ENCODE measurements at places on chromosomes 12 and 14. TPM values are rescaled to one million over a fixed set of nuclear protein-coding genes. Genes with fewer than 3 reads are reported as not detected.

DNA sequence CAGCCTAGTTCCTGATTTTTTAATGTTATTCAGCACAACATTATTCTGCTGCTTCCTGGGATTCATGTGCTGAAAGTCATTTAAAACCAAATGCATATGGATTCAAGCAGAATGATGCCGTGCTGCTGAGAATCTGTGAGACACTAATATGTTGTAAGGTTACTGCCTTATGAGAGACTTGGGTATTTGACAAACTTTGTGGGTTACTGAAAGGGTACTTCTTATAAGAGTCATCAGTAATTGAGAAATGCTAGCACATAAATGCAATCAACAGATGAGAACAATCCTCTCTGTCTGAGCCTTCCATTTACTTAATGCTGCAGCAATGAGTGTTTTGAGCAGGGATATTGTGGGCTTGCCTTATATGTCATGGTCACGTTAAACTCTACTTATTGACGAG lies 175.7 kb downstream of the NPAS3 start:
- no peak for DNase-seq

The PRPH gene
- not detected for total RNA-seq

- no peak for DNase-seq
Measured at GRCh38 chr14:76050797-76051392, 65.3 kb downstream of the IFT43 start.

DNA sequence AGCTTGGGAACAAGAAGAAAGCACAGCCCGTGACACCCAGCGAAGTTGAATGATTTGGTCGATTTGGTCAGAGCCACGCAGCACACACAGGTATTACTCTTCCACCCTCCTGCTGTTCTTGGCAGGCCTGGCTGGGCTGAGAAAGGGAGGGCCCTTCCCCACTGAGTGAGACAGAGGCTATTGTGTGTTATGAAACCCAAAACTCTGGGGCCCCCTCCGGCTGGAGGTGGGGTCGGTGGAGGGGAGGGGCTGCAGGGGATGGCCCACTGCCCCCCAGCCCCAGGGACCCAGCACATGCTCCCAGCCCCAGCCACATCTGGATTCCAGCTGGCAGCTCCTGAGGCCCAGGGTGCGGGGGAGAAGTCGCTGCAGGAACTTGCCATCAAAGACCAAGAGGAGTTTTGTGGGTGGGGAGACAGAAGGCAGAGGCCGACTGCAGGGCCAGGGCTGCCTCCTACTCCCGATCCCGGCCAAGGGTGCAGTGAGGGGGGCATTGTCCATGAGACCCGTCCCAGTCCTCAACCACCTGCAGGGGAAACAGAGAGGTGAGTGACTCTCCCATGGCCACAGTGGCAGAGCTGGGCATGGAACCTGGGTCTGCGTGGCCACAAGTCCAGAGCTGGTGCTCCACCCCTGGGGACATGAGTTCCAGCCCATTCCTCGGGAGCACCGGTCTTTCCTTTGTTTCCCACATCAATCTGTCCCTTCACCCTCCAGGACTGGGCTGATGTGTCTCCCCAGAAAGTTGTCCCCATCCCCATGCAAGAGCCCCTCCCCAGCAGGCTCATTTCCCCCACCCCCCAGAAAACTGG lies 8.7 kb downstream of the TMEM119 start:
- no peak for DNase-seq

GRCh38 chr12:13959131-13959723 lies 22.2 kb downstream of the GRIN2B start:
- DNase-seq, result no peak

DNA sequence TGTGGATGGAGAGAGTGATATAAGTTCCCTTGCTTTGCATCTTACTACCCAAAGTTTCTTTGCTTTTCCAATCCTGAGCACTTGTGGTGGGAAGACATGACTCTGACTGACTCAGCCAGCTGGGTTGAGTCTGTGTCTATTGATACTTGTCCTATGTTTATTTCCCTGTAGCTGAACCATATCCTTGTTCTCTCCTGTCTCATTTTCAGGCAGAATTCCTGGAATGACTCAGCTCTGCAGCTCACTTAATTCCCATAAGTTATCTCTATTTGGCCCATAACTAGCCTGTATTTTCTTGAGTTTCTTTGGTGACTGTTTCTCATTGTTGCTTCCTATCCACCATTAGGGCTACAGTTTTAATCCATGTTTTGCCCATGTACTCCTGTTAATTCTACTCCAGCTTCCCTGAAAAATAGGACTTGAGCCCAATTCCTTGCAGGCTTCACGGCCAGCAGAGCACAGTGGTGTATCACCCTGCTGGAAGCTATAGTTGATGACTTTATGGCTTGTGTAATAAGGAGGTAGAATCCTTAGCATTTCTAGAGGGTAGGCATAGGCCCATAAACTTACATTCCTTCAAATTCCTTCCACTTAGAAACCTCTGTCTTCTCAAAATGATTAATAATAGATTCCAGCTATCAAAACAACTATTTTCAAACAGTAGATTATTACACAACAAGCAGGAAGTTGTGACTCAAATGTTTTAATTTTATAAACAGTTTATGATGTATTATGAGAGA lies 183.1 kb downstream of the TMTC3 start:
- no peak for DNase-seq

GRCh38 chr12:34604631-34605509 lies 582.6 kb downstream of the ALG10 start:
- DNase-seq, result no peak

The CLEC7A gene
- 6.9 TPM for total RNA-seq

DNA sequence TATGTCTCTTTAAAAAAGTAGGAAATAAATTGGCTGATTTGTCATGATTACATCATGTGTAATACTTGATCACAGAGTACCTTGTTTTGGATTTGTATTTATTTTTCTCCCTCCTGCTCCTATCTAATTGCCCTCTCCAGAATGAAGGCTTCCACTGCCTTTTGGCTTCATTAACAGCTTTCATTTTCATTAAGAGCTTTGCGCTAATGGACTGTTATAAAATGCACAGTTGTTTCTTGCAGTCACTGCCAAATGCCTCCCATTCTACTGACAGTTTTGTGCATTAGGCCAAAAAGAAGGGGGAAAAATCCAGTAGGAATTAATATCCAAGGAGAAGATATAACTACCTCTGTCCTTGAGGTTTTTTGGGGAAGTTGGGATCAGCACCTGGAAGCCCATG lies 159.2 kb downstream of the NRXN3 start:
- DNase-seq, result no peak

The DEGS2 gene
- total RNA-seq, result 158 TPM

DNA sequence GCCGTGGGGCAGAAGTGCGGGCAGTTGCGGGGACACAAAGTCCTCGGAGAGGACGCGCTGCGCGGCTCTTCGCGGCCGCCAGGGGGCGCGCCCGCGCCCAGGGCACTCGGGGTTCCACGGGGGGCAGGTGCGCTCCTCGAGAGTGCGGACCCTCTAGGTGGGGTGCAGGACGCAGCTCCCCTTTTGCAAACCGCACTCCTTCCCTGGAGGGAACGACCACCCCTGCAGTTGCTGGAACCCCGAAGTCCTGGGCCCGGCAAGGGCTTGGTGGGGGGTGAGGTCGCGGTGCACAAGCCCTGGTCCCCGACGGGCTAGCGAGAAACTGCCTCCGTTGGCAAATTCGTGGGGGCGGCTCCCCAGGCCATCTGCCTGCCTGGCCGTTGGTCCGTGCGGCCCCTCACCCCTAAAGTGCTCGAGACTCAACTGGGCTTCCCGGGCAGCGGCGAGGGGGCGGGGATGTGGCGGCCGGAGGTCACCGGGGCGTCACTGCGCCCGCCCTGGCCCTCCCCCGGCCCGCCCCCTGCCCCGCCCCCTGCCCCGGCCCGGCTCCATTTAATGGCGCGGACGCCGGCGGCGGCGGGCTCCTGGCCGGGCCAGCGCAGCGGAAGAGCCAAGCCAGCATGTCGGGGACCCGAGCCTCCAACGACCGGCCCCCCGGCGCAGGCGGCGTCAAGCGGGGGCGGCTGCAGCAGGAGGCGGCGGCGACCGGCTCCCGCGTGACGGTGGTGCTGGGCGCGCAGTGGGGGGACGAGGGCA lies at the start of gene ADSS1:
TSS of gene ADSS1 (plus strand) at position 579 of the 756 bp plus-strand sequence. CDS start at position 621, 42 bp downstream.
- DNase-seq, result no peak

The ASB2 gene
- 0.89 TPM for total RNA-seq

GRCh38 chr12:67483871-67484554 lies 164.5 kb upstream of the DYRK2 start:
- DNase-seq, result no peak

The VDR gene
- 35.9 TPM for total RNA-seq

- DNase-seq, result no peak
Measured at GRCh38 chr14:23041729-23042128, 283 bp upstream of the PSMB11 start.

- no peak for DNase-seq
Measured at GRCh38 chr12:128661226-128661569, 162.6 kb downstream of the SLC15A4 start.

DNA sequence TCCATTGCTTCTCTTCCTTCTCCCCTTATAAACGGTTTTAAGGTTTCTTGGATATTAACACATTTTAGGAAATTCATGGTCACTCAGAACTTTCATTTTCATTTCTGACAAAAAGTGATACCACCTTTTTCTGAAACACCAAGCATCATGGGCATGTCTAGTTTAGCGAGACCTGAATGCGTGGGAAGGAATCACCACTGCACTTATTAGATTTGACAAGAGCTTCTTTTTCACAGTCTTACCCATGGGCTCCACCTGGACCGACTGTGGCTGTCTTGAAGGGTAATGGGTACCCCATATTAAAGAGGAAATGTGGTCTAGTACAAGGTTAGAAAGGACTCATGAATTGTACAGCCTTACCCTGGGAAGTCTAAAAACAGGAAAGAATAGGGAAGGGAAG lies 95.4 kb downstream of the KCNK10 start:
- DNase-seq, result no peak

DNA sequence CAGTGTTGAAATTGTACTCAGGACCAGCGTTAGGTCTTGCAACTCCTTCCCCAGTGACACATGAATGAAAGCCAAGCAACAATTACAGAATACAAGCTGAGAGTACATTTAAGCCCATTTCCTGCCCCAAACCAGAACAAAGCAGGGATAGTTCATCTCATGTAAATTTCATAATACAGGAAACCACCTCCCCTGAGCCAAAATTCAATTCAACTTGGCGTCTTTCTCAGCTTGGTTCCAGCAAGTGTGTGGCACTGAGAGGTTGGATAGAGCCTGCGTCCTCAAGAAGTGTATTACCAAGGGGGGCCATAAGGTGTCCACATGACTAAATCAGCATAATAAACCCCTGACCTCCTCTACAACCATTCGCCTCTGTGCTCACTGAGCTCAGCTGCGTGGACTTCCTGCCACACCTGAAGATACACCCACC lies 278.9 kb upstream of the CRY1 start:
- no peak for DNase-seq

GRCh38 chr12:111699-112493 lies 45.3 kb downstream of the IQSEC3 start:
- DNase-seq, result no peak

The SYCP3 gene
- total RNA-seq, result not detected

DNA sequence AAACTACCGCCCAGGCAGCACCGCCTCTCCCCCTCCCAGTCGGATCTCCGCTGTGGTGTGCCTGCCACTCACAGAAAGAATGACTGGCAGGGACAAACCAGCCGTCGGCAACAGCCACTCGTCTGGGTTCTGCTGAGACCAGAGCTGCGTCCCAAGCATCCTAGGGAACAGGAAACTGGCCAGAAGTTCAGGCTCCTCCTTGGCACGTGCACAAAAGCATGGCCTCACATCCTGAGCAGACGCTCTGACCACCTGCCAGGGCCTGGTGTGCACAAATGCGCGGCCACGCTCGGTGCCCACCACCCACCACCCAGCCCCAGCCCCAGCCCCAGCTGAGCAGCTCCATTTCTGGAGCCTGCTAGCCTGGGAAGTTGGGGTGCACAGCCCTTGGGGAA lies 214.8 kb downstream of the DPF3 start:
- no peak for DNase-seq

GRCh38 chr14:91599994-91600393 lies 89.9 kb upstream of the PPP4R3A start:
- no peak for DNase-seq
